ENCODE measurements at places on chromosomes 4 and X.

GRCh38 chr4:77308843-77309242, 151.8 kb downstream of the CCNG2 start:
- DNase-seq = no peak

DNA sequence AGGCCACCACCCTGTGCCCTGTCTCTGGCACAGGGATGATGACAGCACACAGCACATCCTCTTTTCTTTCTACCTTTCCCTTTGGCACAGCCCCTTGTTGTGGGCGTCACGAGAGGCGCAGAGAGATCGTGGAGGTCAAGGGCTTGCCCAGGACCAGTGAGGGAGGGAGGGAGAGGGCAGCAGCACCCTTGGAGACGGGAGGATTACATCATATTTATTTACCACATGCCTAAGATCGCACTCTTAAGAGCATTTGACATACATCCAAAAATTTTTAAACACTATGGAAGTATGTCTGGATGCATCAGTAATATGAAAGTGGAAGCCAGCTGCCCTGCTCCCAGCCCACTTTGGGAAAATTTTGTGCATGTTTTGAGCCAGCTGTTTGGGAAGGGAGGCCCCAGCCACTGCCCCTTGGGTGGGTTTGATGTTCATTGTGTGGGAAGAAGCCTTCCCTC, 12.7 kb downstream of the WFS1 start:
- DNase-seq = no peak

DNA sequence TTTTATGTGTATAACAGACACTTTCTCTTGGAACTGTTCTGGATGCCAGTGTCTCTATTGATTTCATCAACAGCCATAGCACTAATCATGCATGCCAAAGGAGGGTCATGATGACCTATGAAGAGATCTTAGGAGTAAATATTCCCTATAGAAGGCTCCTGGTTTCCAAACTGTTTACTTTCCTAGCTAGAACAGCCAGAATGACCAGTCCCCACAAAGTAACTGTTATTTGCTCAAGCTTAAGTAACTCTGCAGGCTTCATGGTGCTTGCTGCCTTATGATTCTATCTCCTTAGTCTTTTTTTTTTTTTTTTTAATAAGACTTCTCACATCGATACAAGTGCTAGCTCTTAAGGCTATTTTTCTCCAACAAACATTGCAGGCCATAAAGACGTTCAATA, 12.4 kb downstream of the S100G start:
- no peak for DNase-seq

DNA sequence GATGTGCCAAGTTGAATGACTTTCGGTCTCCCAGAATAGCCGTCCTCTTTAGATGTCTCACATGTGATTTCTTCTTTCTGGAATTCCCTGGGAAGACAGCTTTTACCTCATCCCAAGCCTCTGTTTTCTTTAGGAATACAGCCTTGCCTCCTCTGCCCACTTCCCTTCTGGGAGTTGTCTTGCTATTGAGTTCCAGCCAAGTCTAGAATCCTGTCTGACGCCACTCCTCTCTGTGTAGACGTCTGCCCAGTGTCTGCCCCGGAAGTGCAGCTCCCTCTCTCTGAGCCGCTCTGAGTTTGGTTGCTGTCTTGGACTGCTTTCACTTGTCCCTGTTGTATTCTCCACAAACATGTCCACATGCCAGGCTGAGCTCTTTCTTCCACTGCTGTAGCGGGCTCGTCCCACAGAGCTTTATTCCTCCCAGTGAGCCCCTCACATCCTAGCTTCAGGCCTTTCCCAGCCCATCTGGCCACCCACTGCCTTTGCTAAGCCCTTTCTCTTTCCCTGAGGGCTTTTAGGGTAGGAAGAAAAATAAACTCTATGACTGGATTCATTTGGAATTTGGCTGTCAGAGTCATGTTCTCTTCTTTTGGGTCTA, 9.0 kb upstream of the IGFBP7 start:
- DNase-seq = no peak

- no peak for DNase-seq
Measured at GRCh38 chr4:115028682-115029410, 84.6 kb downstream of the NDST4 start.

GRCh38 chr4:158729716-158730559, 6.7 kb upstream of the PPID start:
- DNase-seq = no peak

DNA sequence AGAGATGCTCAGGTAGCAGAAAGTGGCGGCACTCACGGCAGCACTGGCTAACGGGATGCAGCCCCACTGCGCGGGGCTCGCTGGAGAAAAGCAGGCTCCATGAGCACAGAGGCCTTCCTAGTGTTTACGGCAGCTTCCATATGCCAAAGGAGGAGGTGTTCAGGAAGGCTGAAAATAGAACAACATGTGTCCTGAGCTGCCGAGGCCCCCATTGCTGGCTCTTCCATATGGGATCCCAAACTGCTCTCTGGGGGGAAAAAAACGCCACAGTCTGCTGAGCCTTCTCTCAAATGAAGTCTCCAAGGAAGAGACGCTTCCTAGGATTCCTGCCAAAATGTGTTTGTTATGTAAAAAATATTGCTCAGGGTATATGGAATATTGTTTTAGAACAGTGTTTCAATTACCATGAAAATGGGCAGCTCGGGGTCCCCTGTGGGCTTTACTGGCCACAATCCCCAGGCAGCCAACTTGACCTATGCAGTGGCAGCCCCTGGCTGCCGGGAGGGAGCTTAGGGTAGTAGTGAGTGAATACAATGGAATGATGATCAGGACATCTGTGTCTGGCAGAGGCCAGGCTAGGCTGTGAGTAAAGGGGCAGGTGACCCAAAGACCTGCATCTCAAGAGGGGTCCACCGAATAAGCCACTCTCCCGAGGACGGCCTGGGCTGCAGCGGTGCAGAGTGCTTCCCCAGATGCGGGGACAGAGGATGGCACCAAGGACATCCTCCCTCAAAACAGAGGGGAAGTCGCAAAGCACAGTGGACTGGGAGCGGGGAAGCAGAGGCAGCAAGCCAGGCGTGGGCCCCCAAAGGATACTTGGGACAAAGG, 170.1 kb downstream of the AFAP1 start:
- no peak for DNase-seq

GRCh38 chrX:132704769-132705168, 215.9 kb upstream of the MBNL3 start:
- no peak for DNase-seq

- DNase-seq = no peak
Measured at GRCh38 chr4:17328141-17328815, 183.6 kb downstream of the QDPR start.

DNA sequence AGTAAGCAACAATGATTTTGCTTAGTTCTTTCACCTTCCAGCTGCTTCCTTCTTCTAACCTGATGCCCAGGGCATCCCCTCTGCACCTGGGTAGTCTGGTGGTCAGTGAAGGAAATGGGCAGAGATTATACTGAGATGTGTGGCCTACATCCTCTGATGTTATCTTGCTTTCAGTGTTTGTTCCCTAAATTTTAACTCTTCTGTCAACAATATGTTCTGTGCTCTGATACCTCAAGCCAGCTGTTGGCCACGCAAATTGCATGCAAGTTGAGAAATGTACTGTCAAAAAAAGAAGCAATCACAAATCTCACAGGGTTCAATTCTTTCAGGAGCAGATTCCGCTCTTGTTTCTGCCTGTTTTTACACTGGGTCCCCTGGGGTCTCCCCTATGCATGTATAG, 73.8 kb downstream of the FBXW7 start:
- DNase-seq = no peak

DNA sequence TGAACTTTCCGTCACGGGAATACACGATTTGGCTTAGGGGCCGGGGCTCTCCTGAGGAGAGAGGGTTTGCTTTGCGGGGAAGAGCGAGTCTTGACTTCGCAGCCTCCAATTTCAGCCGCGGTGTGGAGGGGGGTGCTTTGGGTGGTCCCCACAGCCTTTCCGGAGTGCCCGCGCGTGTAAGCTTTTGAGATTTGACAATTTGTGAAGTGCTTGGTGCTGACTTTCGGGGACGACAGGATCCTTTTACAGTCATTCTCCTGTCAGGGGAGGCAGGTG, 355 bp downstream of the SCML1 start:
- no peak for DNase-seq

DNA sequence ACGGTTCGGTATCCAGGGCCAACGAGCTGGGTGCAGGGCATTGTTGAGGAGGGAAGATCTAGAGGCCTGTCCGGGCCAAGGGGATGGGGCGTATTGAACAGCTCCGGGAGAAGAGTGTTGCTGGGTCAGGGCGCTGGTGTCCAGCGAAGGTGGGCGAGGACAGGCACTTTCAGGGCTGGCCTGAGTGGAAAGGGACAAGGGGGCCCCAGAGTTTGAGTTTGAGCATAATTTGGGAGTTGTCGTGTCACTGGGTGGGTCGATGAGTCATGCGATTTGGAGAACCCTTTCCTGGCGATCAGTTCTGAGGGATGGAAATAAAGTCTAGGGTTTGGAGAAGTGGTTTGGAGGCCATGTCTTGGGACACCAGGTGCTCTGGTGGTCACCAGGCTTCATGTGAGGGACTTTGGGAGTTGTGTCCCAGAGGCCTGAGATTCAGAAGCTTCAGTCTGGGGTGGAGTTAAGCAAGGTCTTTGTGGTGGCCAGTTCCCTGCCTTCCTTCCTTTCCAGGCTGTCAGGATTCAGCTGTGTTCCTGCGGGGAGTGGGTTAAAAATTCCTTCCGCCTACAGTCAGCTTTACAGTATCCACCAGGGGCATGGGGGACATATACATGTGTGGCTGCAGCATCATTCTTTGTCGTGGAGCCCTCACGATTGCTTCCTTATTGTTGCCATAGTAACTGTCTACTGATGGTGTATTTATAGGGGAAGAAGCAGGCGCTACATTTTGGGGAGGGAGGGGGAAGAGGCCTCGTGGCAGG, 504 bp downstream of the PRRG3 start:
- no peak for DNase-seq

- DNase-seq = no peak
Measured at GRCh38 chr4:185713272-185713671, 98.7 kb downstream of the SORBS2 start.

DNA sequence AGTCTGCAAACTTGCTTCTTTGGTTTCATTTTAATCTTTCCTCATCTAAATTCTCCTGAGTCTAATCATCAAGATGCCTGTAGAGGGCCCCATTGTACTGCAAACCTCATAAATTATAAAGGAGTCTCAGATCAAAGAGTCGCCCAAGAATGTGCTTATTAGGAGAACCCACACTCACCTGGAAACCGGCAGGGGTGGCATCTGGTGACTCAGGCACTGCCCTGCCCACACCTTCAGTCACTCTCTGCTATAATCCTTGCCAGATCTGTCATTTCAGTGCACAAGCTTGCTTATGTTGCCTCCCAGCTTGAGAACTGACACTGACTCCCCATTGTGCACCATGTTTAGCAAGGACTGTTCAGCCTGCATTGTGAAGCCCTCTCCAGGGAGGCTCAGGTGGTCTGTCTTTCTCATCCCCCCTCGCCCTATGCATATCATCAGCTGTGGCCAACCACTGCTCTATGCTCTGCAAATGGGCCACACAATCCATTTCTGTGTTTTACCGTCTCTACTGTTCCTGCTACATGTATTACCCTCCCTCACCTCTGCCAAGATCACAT, 12.4 kb downstream of the EPGN start:
- DNase-seq = peak; percentile 17

DNA sequence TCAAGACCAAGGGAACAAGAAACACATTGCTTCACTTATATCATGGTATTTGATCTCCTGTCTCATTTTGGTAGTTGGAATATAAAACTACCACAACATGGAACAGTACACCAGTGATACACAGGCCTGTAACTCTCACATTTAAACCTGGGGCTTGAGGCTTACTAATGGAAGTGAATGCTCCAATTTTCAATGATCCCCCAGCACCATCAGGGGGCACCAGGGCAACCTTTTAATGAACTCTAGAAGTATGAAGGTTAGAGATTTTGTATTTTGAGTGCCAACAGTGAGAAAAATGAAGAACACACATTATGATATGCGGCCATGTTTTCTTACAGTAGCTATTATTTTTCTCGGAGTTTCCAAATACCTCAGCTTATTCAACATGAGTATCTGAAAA, 50.7 kb downstream of the C4orf33 start:
- no peak for DNase-seq

Measured in DMS 273 treated with DMSO at 0.1 percent for 48 hours (cell line).